ENCODE measurements at places on chromosomes 5 and 9. TPM values are rescaled to one million over a fixed set of nuclear protein-coding genes. Genes with fewer than 3 reads are reported as not detected.

Gene HAPLN1
- not detected for total RNA-seq

Gene DNAH5
- total RNA-seq: not detected

Gene ITGA1
- total RNA-seq: 2.1 TPM

Gene TAF11L4
- not detected for total RNA-seq

Gene SOX30
- total RNA-seq: not detected

Gene TLX3
- not detected for total RNA-seq

Gene PARP8
- total RNA-seq: 22.3 TPM

Gene DIAPH1
- 269 TPM for total RNA-seq

Gene C1QTNF2
- not detected for total RNA-seq

Gene GFI1B
- total RNA-seq: 0.16 TPM

Gene GMCL2
- not detected for total RNA-seq

Gene FANCG
- 40.0 TPM for total RNA-seq

Gene CCDC69
- 20.0 TPM for total RNA-seq

Gene CCDC171
- 0.73 TPM for total RNA-seq

Gene C9
- 0.24 TPM for total RNA-seq

Gene SLC34A3
- not detected for total RNA-seq

Gene TMEM232
- 0.28 TPM for total RNA-seq

Gene MYO10
- total RNA-seq: 0.54 TPM

Gene PRRX2
- total RNA-seq: 0.50 TPM

Gene FLT4
- total RNA-seq: 1.6 TPM

Gene RNF180
- not detected for total RNA-seq

Gene SLC9A3
- 3.4 TPM for total RNA-seq

Gene CCDC192
- total RNA-seq: not detected

Gene GNA14
- 0.11 TPM for total RNA-seq

Gene PTPN3
- total RNA-seq: 0.03 TPM

Gene SLC46A2
- total RNA-seq: not detected

Gene PCDHB14
- total RNA-seq: 0.08 TPM

Gene PCDHGB2
- total RNA-seq: 0.13 TPM

Gene ENTREP1
- not detected for total RNA-seq

Gene ACTBL2
- total RNA-seq: not detected

Gene GPR150
- 0.57 TPM for total RNA-seq

Gene TAS2R1
- not detected for total RNA-seq

Gene AGTPBP1
- total RNA-seq: 17.8 TPM
